Stimulated activated CD4-positive, alpha-beta T cell treated with anti-CD3 and anti-CD28 coated beads, Interleukin-1b, Interleukin-23, amount 100 ng/mL, for 1 hour (primary cell): ENCODE measurements at places on chromosomes 4 and X.
A peak's percentile ranks its signal among the peaks of the same experiment; 100 is the strongest.

GRCh38 chrX:41441934-41442823 is 5.0 kb upstream of the NYX start:
- DNase-seq: peak; percentile 67

DNA sequence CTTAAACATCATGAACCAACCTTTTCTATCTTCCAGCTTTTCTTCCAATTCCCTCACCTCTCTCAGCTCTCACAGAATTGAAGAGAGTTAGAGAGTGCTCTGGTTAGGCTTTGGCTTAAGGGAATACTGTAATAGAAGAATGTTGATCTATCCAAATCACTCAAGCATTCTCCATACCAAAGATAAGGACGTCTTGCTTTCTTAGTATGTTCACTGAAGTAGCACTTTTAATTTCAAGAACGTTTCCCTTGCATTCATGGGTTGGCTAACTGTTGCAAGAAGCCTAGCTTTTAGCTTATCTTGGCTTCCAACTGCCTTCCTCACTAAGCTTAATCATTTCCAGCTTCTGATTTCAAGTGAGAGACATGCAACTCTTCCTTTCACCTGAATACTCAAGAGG is 43.2 kb downstream of the FANCB start:
- DNase-seq: no peak

- no peak for DNase-seq
Measured at GRCh38 chrX:12210196-12210815, 72.0 kb downstream of the FRMPD4 start.

- no peak for DNase-seq
Measured at GRCh38 chr4:88908003-88908402, 149.0 kb downstream of the FAM13A start.

DNA sequence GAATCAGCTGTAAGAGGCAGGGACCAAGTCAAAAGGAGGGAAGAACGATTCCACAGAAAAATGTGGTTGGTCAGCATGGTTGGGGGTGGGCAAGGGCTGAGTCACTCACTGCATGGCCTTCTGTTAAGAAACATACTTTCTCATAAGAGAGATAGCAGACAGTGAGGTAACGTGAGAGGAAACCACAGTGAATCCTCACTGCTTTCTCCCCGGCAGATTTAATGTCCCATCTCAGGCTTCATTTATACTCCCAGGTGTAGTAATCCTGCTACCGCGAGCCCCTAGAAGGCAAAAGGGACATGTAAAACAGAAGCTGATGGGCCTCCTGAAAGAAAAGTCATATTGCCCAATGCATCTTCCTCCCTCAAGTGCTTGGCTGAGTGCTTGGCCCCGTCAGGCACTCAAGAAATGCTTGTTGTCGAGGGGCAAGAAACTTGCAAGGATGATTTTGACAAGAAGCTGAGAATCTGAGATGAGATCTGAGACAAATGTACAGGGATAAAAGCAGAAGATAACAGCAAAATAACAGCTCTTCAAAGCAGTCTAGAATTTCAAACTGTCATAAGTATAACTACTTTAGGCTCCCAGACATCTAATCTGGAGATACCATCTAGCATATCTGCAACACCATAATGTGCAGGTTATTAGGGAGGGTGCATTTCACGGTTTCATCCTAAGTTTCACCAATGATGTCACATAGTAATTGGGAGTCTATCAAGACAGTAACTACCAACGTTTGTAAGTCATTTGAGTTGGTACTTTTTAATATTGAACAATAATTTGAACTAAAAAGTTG is 40.2 kb downstream of the SH3KBP1 start:
- DNase-seq: no peak

DNA sequence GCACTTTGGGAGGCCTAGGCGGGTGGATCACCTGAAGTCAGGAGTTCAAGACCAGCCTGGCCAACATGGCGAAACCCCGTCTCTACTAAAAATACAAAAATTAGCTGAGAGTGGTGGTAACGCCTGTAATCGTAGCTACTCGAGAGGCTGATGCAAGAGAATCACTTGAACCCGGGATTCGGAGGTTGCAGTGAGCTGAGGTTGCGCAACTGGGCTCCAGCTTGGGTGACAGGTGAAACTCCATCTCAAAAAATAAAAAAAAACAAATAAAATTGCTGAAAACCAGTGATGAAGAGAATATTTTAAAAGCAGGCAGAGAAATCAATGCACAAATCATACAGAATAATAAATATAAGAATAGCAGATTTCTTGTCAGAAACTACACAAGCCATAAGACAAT is 129.3 kb downstream of the SLIT2 start:
- no peak for DNase-seq

DNA sequence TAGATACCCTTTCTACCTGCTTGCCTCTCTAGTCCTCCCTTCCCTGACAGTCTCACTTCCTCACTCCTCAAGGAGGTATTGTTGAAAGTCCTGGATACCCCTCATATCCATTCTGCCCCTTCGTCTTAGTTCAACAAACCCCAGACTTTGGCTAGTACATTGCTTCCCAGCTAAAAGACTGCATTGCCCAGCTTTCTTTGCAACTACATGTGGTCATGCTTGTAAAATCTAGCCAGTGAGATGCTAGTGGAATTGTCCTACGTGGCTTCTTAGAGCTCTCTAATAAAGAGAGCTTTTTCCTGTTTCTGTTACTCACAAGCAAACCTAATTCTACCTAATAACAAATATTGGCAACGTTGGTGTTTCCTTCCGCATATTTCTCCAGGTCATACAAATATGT is 237.9 kb upstream of the PSAPL1 start:
- DNase-seq: no peak

DNA sequence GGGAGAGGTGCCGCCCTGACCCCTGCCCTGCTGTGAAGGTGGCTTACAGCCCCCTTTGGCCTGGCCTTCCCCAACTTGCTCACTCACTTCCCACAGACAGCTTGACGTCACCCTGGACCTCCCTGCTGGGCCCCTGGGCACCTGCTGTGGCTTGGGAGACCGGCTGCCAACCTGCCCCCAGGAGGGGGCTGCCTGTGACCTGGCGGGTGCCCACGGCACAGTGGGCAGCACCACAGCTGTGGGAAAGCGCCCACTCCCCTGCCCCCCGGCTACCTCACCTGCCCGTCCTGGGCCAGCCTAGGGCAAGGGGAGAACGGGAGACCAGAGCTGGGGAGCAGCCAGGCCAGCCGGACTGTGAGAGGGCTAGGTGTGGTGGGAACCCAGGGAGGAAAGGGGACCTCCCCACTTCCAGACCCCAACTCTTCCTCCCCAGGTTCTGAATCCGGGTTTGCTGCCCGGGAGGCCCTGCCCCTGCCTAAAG is 2.4 kb upstream of the ZFP92 start:
- no peak for DNase-seq

- DNase-seq: no peak
Measured at GRCh38 chr4:74000301-74000700, 1.8 kb upstream of the CXCL5 start.

DNA sequence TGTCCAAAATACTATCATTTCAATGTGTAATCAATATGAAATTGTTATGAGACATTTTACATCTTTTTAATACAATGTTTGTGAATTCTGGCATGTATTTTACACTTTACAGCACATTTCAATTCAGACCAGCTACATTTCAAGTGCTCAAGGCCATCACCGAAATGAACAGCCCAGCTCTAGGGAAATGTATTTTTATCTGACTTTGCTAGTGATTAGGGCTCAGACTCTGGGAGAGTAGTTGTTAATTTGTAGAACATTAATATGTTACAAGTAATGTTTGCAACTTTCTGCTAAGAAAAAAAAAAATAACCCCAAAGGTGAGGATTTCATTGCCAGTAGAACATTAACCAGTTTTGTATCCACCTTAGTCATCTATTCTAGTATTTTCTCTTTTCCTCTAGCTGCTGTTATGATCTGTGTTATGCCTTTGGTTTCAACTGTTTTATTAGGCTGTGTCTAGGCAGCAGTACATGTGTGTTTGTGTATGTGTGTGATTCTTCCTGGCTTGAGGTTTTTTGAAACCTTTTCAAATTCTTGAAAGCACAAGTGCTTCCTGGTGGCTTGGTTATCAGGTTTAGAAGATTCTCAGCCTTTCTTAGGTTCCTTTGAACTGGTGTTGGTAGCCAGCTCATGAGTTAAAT is 125.9 kb downstream of the NSUN7 start:
- DNase-seq: no peak

DNA sequence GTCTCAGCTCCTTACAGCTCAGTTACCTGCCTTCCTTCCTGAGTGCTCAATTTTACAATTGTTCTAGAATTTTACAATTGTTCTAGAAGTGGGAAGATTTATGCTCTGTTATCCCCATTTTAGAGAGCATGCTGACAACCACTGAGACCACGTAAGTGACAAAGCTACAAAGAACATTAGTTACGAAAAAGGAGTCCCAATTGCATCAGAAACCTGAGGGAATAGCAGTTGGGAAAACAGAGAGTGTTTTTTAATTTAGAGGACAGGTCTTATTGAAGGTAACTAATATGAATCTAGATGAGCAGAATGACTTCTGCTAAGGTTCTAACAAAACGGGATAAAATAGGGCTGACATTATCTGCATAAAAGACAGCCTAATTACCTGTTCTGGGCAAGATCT is 103.3 kb downstream of the THOC2 start:
- DNase-seq: no peak

DNA sequence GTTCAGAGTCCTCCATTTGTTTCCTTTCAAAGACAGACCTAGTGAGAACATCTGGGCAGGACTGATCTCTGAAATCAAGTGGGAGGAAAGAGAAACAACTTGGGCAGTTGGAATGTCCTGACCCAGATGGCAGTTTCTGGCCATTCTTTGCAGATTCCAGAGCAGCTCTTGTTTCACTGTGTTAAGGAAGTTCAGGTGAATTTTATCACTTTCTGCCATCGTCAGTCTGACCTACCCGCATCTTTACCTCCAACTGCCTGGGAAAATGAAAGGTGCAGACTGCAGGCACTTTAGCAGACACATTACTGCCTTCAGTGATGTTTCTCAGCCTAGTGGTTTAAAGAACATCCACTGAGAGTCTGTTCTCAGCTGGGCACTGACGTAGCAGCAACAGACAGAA is 216.2 kb downstream of the CEP135 start:
- no peak for DNase-seq

DNA sequence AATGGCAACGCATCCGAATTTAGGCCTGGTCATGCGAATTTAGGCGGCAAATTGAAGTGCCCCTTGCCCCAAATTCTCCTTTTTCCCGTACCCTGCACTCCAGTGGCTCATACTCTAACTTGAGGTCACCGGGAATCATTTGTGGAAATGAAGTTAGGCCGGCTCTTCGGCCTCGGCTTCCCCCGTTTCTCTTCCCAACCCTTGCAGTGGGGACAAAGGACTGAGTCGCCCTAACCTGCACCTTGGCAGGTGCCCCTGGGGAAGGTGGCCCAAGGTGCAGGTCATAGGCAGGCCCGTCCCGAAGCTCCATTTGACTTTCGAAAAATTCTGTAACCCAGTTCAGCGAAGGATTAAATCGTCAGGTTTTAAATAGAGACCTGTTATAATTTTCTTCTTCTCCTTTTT is 811 bp downstream of the SRD5A3 start:
- DNase-seq: no peak
